ENCODE measurements at places on chromosomes 13 and 19.

DNA sequence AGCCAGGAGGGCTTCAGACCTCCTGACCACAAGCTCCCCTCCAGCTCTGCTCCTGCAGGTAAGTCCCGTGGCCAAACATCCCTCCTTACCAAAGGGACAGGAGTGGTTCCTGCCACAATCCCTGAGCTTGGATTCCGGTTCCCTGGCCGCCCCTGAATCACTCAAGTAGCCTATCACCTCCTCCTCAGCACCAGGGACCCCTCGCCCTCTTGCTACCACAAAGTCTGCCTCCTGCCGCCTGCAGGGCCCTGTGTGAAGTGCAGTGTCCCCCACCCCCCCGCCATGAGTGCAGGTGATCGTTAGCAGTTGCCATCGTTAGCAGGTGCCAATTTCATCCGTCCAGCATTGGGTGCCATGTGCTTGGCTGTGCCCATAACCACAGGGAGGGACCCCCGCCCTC lies 40.8 kb upstream of the RANBP3 start:
- no peak for DNase-seq

GRCh38 chr19:13821292-13821691 lies 26.0 kb downstream of the ZSWIM4 start:
- no peak for DNase-seq

DNA sequence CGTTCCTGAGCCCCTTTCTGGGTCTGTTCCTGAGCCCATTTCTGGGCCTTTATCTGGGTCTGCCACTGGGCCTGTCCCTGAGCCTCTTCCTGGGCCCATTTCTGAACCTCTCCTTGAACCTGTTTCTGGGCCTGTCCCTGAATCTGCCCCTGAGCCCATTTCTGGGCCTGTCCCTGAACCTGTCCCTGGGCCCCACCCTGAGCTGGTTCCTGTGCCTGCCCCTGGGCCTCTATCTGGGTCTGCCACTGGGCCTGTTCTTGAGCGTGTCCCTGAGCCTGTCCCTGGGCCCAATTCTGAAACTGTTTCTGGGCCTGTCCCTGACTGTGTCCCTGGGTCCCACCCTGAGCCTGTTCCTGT lies 40.4 kb upstream of the GRTP1 start:
- DNase-seq = no peak

DNA sequence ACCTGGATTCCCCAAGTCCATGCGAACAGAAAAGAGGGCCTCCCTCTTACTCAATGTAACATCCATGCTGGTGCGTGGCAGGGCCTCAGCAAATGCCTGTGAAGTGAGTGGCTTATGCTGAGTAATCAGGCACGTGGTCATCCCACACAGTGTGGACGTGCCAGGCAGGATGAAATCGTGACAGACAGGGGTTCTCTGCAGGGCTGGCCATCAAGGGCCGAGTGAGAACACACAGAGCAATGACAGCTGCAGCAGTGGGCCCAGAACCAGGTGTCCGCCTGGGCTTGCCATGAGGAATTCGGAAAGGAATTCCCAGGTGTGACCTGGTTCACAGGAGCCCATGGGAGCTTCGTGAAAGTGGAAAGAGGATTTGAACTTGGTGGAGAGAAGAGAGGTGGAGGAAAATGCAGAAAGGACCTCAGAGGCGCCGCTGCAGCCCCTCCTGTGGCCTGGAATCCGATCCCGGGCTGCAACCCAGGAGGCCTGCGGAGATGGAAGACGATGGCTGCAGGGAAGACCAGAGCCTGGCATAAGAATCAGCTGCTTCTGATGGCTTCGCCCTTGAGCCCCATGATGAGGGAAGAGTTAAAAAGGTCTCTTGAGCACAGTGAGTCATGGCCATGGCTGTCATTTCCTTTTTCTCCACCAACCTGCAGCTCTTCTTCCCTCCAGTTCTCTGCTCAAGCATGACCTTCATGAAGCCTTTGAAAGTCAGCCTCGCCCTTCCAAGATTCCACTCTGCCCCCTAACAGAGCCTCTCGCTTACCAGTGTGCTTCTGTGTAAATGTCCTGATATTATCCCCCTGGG lies 34.6 kb upstream of the SOX1 start:
- DNase-seq = no peak

GRCh38 chr13:79246578-79246949 lies 159.5 kb downstream of the RBM26 start:
- no peak for DNase-seq

- DNase-seq = no peak
Observed at GRCh38 chr13:73372666-73373627, 314.1 kb downstream of the KLF5 start.

- DNase-seq = peak; percentile 69
Observed at GRCh38 chr19:7595466-7596133, at the start of gene CAMSAP3. Gene CAMSAP3 (plus strand): TSS chr19:7595863. CDS start chr19:7596003, 140 bp downstream.

- no peak for DNase-seq
Observed at GRCh38 chr19:47230054-47230920, 712 bp downstream of the BBC3 start.

GRCh38 chr13:33188093-33188882 lies 97.3 kb downstream of the STARD13 start:
- no peak for DNase-seq

GRCh38 chr19:4009990-4010807 lies 2.7 kb downstream of the PIAS4 start:
- DNase-seq = no peak

- no peak for DNase-seq
Observed at GRCh38 chr19:40431698-40432097, 5.9 kb upstream of the SERTAD1 start.

DNA sequence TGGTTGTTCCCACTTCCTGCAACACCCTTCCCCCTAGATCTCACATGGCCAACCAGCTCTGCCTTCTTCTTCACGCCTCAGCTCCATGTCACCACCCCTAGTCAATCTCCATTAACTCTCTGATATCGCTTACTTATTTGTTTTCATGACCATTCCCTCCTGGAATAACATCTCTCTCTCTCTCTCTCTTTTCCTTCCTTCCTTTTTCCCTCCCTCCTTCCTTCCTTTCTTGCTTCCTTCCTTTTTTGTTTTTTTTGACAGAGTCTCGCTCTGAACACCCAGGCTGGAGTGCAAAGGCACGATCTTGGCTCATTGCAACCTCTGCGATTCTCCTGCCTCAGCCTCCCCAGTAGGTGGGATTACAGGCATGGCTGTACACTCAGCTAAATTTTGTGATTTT lies 44.9 kb upstream of the ADGRL1 start:
- no peak for DNase-seq

- DNase-seq = peak; percentile 78
Observed at GRCh38 chr13:40911341-40911740, 107.8 kb downstream of the ELF1 start.

DNA sequence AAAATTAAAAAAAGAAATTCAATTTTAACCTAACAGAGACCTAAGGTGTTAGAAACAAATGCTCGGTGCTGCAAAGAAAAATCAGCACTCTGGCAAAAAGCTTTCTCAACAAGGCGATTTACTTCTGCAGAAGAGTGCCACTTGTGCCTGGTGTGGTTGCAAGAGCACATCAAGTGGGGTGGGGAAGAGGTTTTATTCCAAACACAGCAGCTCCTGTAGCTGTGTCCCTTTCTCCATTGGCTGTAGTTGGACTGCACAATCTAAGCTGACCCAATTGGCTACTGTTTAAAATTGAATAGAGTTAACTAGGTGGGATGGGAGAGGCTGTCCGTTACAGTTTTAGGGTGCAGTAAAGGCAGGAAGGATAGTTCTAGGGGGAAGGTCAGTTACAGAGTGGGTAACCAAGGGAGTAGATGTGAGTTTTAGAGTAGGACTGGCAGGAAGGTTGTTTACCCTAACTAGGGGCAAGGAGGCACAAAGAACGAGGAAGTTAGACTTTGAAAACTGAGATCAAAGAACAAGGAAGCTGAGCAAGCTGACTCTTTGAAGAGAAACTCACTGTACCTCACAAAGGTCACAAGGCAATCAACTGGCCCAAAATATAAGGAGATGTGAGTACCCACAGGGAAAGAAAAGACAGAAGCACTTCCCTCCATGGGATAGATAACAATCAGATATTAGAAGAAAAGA lies 145.7 kb downstream of the LIG4 start:
- no peak for DNase-seq

- no peak for DNase-seq
Observed at GRCh38 chr19:10718205-10719196, 622 bp downstream of the DNM2 start.

Measured in SK-N-DZ (cell line).